ENCODE measurements at places on chromosomes 3 and 15.

DNA sequence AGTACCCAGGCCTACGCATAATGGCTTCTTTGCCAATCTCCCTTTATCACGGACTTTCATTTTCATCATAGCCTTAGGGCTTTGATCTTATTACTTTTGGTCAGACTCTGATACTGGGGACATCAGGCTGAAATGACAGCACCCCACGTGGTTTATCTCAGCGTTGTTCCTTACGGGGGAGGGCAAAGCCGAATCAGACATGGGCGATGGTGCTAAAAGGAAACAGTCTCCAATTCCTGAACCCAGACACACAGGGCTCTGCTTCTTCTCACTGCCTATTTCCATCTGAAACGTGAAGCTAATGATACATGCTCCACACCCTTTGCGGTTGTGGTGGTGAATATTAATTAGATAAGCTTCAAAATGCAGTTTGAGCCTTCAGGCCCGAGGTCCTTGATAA lies 59.4 kb upstream of the CD47 start:
- no peak for DNase-seq

DNA sequence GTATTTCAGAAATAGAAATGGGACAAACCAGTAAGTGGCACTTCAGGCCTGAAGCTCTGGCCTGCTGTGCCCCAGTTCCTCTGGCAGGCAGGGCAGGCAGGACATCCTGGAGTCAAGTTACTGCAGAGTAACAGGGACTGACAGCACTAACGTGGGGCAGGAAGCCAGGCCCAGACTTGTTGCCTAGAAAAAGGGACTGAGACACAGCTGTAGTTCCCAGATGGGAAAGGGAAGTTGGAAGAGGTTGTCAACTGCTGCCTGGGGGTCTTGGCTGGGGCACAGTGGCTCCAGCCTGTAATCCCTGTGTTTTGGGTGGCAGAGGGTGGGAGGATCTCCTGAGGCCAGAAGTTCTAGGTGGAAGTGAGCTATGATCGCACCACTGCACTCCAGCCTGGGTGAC lies 171.9 kb downstream of the FMN1 start:
- DNase-seq = no peak

GRCh38 chr3:59880717-59881116 lies 830.9 kb upstream of the CFAP20DC start:
- no peak for DNase-seq

DNA sequence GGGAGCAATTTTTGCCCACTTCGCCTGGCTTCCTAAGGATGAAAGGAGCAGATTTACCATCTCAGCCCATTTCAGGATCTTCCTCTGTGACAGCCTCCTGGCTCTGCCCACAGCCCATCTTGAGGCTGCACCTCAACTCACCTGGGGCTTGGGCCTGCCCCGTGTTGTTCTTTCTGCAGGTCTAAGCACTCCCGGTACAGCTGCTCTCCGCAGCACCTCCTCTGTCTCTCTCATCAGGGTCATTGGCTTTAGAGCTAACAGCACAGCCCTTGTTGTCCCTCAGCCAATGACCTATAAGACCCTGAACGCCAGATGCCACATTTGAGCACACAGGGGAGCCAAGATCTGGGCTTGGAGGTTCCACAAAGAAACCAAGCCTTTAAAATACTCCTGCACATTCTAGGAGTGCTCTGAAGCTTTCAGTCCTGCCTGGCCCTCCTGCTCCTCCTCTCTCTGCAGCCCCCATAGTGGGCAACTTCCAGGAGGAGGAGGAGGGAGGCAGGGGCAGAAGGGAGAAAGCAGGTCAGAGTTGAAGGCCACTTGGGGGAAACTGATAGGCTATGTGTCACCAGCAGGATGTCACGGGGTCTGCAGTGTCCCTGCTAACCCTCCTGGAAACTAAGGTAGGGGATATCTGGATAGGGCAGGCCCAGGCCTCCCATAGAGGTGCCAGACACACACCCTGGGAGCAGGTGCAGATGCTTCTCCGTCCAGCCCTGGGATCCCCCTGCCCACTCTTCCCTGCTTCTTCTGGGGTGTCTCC lies 115.6 kb downstream of the ETFA start:
- no peak for DNase-seq

- no peak for DNase-seq
Measured at GRCh38 chr3:105745046-105745445, 123.8 kb downstream of the CBLB start.

GRCh38 chr3:84601303-84601702 lies 357.5 kb upstream of the CADM2 start:
- no peak for DNase-seq

GRCh38 chr3:54746722-54747121 lies 181.1 kb downstream of the LRTM1 start:
- DNase-seq = no peak

DNA sequence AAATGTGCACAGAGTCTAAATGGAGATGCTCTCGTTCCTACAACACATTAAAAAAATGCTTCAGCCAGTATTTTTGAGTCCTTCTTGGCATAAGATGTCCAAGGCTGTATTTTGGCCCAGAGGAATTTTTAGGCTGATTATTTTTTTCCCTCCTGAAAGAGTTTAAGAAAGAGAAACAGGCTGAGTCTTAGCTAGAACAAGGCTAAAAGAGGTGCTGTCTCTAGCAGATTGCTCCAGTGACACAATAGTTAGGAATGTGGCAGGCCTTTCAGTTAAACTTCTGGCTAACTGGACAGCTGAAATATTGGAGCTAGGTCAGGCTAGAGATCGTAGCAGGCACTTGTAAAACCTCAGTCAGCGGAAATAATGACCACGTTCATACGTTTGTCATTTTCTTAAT lies 271.4 kb upstream of the RARB start:
- DNase-seq = no peak

GRCh38 chr15:52540374-52541012 lies 11.8 kb upstream of the MYO5A start:
- DNase-seq = no peak

GRCh38 chr15:81001152-81002008 lies 657 bp downstream of the TLNRD1 start:
- peak; percentile 16 for DNase-seq

- no peak for DNase-seq
Measured at GRCh38 chr3:140467104-140467577, 210.7 kb upstream of the TRIM42 start.

DNA sequence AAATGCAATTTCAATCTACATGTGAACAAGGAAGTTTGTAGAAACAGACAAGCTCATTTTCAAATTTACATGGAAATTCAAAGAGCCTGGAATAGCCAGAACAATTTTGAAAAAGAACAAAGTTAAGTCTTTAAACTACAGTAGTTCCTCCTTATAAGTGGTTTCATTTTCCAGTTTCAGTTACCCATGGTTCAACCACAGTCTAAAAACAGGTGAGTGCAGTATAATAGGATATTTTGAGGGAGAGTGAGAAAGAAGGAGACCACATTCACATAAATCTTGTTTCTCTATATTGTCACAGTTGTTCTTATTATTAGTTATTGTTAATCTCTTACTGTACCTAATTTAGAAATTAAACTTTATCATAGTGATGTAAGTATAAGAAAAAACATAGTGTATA lies 45.8 kb upstream of the FOXB1 start:
- no peak for DNase-seq

- DNase-seq = no peak
Measured at GRCh38 chr15:82548700-82549099, 8.4 kb upstream of the RPS17 start.

DNA sequence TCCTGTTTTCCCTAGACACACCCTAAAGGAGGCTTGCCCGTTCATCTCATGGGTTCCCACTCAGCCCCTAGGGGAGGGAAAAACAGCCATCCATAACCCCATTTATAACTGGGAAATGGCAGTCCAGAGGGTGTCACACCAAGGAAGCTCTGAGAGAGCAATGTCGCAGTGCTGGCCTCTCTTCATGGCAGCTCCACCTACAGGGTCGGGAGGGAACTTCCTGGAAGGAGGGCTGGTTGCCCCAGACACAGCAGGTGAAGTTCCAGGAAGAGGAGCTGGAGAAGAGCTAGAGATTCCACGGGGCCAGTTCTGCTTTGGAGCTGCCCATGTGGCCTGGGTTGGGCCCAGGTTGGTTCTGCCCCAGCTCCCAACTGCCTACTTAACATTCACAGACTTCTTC lies 22.3 kb upstream of the LINGO1 start:
- DNase-seq = no peak

DNA sequence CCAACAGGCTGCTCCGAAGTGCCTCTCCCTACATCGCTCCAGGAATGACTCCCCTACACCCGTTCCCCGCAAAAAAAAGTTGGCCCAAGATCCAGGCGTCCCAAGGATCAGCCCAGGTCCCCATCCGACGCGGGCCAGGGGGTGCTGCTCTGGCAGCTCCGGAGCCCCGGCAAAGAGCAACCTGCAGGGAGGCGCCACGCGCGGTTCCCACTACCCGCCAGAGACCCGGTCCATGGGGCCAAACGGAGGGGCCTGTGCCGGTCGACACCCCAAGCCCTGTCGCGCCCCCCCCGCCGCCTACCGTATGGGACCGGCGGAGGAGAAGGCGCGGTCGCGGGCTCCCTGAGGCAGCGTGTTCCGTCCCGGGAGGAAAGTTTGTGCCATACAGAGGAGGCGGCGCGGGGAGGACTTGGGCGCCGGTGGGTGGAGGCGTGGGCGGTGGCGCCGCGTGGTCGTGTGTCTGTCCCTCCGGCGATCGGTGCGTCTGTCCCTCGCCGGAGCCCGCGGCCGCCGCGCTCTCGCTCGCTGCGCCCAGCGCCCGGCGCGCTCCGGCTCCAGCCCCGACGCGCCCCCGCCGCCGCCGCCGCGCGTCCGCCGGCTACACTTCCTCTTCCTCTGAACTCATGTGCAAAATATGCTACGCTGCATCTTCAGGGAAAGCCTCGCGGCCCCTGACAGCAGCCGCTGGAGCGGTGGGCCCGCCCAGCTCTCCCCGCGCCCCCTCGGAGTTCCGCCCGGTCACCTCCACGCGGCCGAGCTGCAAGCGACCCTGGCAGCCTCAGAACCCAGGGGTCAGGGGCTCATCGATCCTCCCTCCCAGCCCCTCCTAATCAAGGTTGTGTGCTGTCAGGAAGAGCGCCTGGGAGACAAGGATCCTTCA lies at the start of gene RFTN1:
Gene RFTN1, minus strand, starts transcription at position 559 of the 880 bp plus-strand sequence. CDS start 19,830 bp downstream, outside the sequence.
- peak; percentile 11 for DNase-seq

DNA sequence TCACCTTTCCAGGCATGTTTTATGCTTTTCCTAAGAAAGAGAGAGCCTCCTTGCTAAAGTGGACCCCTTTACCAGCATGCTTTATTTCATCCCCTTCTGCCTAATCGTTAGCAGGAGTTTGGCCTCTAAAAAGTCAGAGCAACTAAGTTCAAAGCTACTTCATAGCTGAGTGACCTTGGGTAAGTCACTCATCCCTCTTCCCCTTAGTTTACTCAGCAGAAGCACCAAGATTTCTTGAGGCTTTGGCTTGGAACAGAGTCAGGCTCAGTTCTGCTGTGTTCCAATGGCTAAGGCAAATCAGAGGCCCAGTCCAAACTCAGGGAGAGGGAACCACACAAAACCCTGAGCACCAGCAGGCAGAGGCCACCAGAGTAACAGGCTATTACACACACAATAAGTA lies 254.9 kb downstream of the TJP1 start:
- DNase-seq = no peak

GRCh38 chr3:45635475-45636256 lies 41.1 kb downstream of the LIMD1 start:
- DNase-seq = no peak

GRCh38 chr3:33926998-33927605 lies 128.7 kb downstream of the PDCD6IP start:
- DNase-seq = no peak

DNA sequence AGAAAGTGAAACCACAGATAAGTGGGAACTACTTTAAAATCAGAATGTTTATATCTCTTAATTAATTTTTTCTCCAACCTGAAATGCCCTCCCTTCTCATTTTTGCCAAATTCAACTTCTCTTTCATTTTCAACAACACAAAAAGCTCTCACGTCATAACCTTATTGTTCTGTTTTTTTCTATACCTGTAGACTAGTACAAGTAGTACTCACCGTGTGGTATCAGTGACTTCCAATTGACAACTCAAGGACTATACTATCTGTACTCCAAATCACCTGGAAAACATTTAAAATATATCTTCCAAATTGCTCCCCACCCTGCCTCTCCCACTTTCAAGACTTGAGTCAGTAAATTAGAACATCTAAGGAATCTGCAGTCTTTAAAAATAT lies 72.8 kb upstream of the ZNF280D start:
- no peak for DNase-seq

- no peak for DNase-seq
Measured at GRCh38 chr3:54262541-54262940, 140.2 kb downstream of the CACNA2D3 start.

DNA sequence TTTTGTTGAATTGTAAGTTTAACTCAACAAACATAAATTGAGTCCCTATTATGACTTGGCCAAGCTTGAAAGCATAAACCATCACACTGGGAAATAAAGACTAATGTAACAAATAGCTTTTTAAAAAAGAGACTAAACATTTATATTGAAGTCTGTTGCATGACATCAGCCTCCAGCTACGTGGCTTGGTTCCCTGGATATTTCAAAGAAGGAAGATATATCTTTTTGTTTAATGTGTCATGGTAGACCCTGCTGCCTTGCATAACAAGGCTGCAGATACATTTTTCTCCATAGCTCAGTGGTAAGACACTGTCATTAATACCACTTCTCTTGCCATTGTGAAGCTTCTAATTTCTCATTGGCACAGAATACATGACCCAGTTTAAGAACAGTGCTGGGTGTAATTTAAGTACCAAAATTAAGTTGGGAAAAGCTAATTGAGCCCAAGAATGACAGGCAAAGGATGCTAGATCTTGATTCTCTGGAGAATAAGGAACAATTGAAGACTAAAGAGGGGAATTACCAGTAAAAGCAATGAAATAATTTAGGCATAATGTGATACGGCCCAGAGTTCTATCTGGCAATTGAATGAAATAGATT lies 14.0 kb downstream of the RCN2 start:
- no peak for DNase-seq

GRCh38 chr3:55089211-55089610 lies 161.4 kb upstream of the LRTM1 start:
- DNase-seq = no peak

- DNase-seq = no peak
Measured at GRCh38 chr3:52779837-52780585, 2.6 kb downstream of the ITIH1 start.

GRCh38 chr3:148682997-148683396 lies 14.7 kb upstream of the AGTR1 start:
- no peak for DNase-seq

- DNase-seq = no peak
Measured at GRCh38 chr15:51751697-51752683, 593 bp downstream of the TMOD2 start.

GRCh38 chr15:41004490-41004889 lies 51.2 kb downstream of the CHAC1 start:
- DNase-seq = no peak

DNA sequence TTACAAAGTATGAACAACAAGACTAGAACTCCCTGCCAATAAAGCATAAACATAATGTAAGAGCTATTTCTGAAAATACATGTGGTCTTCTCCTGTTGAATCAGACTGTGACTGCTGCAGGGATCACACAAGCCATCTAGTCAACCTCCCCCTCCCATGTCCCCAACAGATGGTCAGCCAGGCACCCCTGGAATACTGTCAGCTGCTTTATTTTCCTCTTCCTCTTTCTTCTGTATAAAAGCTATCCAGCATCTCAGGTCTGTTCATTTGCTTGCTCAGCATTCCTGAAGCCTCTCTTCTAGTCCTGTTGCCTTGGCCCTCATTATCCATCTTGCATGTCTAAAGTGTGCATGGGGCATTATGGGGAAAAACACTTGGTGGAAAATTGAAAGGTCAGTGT lies 6.5 kb upstream of the MINDY4B start:
- DNase-seq = no peak

Measured in stimulated activated CD4-positive, alpha-beta T cell treated with anti-CD3 and anti-CD28 coated beads, Interleukin-15, amount 100 ng/mL, for 1 hour (primary cell).